ENCODE measurements at places on chromosomes 6 and 20.

DNA sequence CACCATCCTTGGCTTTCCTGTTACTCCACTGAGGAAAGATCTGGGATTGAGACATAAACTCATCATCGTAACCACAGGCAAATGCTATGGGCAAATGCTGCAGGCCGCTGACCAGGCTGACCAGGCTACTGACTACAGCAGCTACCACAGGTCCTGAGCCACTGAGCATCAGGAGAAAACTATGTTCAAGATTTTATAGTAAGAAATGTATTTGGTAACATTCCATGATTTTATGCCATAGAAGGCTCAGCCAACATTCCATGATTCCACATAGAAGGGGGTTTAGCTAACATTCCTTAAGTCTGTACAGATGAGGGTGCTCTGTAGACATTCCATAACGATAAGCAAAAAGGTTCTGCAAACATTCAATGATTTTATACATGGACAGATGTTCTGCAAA lies 16.1 kb upstream of the B4GALT5 start:
- DNase-seq, result no peak

DNA sequence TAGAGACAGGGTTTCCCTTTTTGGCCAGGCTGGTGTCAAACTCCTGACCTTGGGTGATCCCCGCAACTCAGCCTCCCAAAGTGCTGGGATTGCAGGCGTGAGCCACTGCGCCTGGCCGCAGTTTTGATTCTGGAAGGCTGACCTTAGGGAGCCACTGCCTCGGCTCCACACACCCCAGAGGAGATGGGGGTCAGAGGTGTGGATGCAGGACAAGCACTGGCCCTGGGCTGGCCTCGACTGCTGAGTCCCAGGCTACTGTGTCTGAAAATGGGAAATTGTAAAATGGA lies 1.5 kb downstream of the ZBP1 start:
- no peak for DNase-seq

DNA sequence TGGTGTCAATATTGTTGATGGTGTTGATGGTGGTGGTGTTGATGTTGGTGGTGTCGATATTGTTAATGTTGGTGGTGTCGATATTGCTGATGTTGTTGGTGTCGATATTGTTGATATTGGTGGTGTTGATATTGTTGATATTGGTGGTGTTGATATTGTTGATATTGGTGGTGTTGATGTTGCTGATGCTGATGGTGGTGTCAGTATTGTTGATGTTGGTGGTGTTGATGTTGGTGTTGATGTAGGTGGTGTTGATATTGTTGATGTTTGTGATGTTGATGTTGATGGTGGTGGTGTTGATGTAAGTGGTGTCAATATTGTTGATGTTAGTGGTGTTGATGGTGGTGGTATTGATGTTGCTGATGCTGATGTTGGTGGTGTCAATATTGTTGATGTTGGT lies 240.0 kb downstream of the CDH4 start:
- no peak for DNase-seq

DNA sequence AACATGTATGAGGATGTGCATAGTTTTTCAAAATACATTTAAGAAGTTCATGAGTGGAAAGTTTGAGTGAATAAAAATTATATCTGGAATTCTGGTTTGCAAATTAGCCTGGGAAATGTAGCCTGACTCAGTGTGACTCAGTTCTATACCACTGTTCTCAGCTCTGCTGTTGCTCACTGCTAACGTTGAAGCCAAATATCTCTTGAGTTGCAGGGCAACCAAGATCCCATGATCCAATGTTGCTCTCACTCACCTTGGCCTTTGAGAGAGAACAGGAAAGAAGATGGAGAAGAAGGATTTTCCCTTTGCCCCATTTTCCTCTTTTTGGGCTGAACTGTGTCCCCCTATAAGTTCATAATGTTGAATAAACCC lies 28.9 kb downstream of the PSMB9 start:
- DNase-seq, result no peak

GRCh38 chr20:56911946-56912345 lies 282.8 kb downstream of the TFAP2C start:
- DNase-seq, result no peak

DNA sequence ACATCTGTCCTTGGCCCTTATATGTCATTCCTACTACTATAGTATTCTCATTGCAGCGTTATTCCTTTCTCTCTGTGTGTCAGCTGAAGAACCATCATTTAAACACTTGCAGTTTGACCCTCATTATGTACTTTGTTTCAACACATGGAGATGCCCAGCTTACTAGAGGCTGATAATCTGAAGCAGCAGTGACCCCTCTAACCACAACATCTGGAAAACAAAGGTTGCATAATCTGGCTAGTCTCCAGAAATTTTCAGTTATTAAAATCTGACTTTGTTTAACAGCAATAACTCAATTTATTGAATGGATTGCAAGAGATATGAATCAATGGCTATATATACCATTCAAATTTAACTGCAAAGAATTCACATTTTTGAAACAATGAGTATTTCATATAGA lies 6.6 kb upstream of the PHIP start:
- no peak for DNase-seq

DNA sequence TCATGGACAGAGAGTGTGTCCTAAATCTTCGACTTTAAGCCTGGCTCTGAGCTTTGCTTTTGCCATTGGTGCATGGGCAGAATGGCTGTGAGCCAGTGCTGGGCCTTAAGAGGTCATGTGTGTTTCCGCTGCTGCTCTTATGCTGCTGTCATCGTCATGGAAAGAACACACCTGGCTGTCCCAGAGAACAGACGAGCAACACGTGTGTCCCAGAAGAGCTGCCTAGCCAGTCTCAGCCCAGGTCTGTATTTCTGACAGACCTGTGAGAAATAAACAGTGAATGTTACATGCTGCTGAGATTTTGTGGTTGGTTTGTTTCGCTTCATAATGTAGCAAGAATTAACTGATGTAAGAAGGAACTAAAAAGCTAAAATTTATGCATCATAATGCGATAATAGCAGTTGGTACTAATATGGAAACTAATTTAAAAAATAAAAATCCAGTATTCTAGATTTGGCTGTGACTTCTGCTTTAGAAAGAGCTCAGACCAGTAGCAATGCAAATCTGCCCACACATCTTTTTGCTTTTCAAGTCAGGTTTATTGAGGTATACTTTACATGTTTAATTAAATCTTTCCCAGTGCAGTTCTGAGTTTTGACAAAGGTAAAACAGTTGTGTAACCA lies 11.5 kb upstream of the SCP2D1 start:
- no peak for DNase-seq

GRCh38 chr6:86010915-86011786 lies 368.5 kb upstream of the SYNCRIP start:
- DNase-seq, result no peak

DNA sequence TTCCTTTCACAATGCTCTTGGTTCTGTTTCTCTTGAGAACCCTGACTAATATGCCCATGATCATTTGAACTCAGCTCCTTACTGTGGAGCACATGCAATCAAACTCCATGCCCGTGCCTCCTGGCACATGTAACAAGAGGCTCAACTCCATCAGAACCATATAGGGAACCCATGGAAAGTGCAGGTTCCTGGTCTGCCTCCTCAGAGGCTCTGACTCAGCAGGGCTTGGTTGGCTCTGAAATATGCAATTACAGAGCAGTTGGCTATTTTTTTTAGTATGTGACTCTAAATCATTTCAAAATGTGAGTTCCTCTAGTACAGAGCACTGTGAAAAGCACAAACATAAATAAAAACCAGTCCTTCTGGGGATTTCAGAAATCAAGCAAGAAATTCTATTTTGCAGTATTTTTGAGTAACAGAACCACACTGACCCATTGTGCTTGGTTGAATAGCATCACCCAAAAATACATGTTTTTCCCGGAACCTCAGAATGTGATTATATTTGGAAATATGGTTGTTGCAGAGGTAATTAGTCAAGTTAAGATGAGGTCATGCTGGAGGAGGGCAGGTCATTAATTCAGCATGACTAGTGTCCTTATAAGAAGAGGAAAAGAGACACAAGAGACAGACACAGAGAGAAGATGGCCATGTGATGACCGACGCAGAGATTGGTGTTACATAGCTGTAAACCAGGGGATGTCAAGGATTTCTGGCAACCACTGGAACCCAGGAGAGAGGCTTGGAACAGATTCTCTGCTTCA lies 13.2 kb upstream of the MAP3K4 start:
- DNase-seq, result no peak

- no peak for DNase-seq
Observed at GRCh38 chr6:105501246-105501645, 98.4 kb upstream of the PREP start.

DNA sequence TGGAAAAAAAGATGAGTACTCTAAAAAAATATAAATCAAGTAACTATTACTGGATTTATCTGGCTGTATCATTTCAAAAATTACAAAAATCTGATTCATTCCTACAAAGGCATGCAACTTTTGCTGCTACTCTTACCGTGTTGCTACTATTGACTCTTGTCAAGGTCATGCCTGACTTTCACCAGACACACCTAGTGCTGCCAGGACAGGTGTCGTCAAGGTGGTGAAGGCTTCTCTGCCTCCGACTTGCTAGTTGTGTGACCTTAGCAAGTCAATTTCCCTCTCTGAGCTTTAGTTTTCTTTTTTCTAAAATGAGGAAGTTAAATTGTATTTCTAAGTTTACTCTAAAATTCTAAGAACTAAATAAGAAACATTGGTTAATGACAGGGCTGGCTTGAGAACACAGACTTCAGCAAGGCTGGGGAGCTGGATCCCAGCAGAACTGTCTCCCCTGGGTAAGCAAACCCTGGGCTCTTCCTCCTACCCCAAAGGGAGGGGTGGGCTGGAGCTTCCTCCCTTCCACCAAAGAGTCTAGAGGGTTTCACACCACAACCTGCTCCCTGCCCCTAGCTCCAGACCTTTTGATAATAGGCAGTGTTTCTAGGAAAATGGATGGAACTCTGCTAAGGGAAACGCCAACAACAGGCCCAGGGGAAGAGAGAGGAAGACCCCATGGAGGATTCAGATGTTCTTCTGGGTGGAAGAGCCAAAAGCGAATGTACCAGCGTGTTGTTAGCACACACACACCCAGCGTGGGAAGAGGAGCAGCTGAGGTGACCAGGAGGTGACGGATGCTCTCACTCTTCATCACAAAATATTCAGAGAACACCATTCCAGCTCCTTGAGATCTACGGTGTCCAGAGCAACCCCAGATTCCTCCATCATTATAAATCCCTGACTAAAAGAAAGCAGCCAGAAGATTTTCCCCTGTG lies 47.9 kb upstream of the CITED2 start:
- DNase-seq, result peak; percentile 37

- DNase-seq, result no peak
Observed at GRCh38 chr6:9252799-9253198, 817.5 kb upstream of the SLC35B3 start.

- no peak for DNase-seq
Observed at GRCh38 chr6:138035070-138035469, 72.1 kb downstream of the PERP start.

GRCh38 chr6:125711013-125711675 lies 38.3 kb upstream of the HEY2 start:
- no peak for DNase-seq

DNA sequence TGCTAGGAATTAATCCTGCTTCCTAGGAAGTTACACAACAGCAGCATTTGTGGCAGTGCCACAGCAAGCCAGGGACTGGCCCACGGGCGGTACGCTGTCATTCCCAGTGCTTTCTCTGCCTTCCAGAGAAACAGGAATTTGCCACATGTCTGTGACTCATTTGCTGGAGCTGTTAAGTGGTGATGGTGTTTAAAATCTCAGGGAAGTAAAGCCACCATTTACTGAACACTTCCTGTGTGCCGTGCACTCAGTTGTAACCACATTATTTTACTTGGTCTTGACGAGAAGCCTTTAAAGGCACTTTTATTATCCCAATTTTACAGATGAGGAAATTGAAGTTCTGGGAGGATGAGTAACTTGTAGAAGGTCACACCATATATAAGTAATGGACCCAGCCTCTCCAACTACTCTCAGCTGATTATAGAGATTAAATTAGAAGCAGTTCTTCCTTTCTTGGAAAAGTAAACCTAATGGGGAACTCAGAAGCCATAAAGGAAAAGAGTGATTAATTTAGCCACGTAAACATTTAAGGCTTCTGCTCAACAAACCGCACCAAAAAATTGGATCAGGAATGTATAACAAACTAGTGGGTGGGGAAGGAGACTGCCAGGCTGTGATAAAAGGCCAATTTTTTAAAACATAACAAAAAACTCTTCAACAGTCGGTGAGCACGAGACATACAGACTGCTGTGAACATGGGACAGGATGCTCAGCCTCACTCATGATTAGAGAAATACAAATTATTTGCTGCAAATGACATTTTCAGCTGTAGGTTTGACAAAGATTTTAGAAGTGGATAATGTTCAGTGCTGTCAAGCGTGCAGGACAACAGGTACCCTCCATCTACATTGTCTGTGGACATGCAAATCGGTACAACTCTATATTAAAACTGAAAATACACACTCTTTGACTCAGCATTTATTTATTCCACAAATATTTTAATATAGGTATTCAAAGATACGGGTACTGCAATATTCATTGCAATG lies 311.2 kb downstream of the NRN1 start:
- DNase-seq, result no peak

- no peak for DNase-seq
Observed at GRCh38 chr6:96878143-96878542, 19.5 kb downstream of the NDUFAF4 start.

GRCh38 chr6:117267054-117267347 lies 1.6 kb downstream of the VGLL2 start:
- DNase-seq, result no peak

DNA sequence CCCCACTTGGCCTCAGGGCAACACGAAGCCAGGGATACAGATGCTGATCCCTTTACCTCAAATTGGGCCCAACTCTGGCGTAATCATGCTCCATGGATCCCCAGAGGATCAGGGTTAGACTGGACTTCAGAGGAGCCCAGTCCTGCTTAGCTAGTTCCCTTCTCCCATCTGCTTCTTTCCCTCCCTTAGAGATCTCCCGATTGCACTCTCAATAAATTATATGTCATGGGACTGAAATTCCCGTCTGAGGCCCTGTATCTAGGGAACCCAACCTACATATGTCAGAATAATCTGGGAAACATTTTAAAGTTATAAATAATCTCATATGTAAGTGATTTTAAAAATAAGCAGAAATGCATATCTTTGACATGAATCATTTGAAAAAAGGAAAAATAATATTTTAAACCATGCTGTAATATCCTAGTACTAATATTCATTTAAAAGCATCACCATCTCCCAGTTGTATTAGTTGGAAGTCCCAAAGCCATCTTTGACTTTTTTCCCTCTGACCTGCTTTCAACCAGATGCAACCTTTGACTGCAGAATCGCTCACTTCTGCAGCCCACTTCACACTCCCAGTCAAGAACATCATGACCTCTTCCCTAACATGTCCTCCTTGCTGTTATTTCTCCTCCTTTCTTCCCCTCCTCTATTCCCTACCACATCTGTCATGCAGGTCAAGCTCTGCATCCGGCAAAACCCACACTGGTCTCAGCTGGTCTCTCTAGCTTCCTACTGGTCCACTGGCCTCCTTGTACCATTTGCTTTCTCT lies 393.6 kb downstream of the BTBD3 start:
- DNase-seq, result no peak

GRCh38 chr20:4592316-4593148 lies 129.2 kb upstream of the PRND start:
- no peak for DNase-seq

DNA sequence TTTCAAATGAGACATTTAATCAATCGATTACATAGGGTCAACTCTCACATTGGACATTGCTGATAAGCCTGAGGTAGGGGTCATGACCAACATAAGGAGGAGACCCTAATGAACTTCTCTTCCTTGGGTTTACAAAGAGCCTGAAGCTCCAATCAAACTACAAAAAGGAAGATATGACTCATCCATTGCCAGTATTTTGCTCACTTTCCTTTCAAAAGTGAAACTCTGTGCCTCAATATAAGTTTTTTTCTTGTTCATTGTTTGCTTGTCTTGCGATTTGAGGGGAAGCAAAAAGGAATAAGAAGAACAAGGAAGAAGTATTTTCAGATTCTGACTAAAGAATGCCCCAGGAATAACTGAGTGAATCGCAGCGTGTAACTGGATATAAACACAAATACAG lies 38.8 kb upstream of the KHDRBS2 start:
- no peak for DNase-seq

Measured in bone marrow (tissue), 2 donors.